ENCODE measurements at places on chromosomes 7 and 10. TPM values are rescaled to one million over a fixed set of nuclear protein-coding genes. Genes with fewer than 3 reads are reported as not detected.

MYO3A gene
- total RNA-seq: 7.0 TPM

VIPR2 gene
- 2.0 TPM for total RNA-seq

EVX1 gene
- total RNA-seq: 1.1 TPM

CLDN4 gene
- total RNA-seq: 51.4 TPM

MRPL32 gene
- 56.1 TPM for total RNA-seq

SMO gene
- 35.2 TPM for total RNA-seq

CCDC136 gene
- total RNA-seq: 18.4 TPM

CFTR gene
- total RNA-seq: 2.0 TPM

ZPBP gene
- total RNA-seq: 0.21 TPM

LRRD1 gene
- total RNA-seq: 1.8 TPM
